ENCODE measurements at places on chromosomes 4 and X. TPM values are rescaled to one million over a fixed set of nuclear protein-coding genes. Genes with fewer than 3 reads are reported as not detected.

Gene DCX
- not detected for total RNA-seq

- DNase-seq = no peak
Measured at GRCh38 chr4:148089624-148090023, 352.6 kb downstream of the NR3C2 start.

Gene SMIM14
- 11.5 TPM for total RNA-seq

DNA sequence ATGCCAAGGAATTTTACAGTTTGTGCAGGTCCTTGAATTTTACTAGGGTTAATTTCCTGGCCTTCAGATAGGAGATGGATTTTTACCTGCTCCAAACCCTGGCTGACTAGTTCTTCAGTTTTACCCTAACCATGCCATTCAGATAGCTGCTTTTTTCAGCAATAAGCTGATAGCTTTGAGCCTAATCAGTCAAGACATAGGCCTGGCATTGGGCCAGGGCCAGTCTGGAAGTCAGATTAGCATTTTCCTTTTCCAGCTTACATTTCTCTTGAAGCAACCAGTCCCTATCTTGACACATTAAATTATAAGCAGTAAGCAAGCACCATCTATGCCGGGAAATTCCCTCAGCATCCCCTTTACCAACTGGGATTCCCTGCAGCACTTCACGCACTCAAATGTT is 177.1 kb downstream of the ADGRA3 start:
- DNase-seq = no peak

GRCh38 chr4:46676364-46676763 is 232.7 kb downstream of the COX7B2 start:
- no peak for DNase-seq

DNA sequence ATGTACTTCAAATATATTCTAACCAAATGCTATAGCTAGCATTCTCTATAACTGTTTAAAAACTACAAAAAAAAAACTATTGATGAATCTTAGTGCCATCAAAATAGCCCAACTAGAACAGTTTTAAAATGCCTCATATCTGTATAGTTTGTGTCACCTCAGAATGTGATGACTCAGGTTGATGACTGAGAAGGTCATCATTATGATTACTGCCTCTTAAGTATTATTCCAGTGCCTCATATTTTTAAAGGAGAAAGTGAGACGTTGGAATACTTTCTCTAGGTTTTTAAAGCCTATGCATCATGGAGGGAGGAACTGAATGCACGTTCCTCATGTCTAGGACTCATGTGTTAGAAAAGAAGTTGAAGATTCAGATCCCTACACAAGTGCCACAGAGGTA is 88.2 kb downstream of the TMA16 start:
- DNase-seq = no peak

DNA sequence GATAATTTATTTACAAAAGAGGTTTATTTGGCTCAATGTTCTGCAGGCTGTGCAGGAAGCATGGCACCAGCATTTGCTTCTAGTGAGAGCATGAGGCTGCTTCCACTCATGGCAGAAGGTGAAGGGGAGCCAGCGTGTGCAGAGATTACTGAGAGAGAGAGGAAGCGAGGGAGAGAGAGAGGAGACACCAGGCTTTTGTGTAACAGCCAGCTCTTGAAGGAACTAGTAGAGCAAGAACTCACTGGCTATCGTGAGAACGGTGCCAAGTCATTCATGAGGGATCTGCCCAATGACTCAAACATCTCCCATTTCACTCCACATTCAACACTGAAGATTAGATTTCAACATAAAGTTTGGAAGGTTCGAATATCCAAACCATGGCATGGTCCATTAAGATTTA is 12.7 kb downstream of the GUCY1A1 start:
- no peak for DNase-seq

- no peak for DNase-seq
Measured at GRCh38 chr4:98716796-98717195, 58.4 kb upstream of the TSPAN5 start.

DNA sequence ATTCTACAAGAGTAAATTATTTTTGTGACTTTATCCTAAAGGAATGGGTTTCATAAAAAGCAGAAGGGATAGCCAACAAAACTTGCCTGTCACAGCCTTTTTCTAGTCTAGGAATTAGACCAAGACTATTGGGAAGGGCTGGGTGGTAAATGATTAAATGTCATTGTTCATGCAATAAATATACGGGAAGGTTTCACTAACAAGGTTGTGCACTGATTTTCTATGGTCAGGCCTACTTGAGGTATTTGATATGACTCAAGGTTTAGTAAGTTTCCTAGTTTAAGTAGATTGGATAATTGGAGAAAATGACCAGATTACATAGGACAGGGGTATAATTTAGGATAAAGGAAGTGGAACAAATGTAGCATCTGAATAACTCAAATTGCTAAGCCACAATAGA is 249.1 kb upstream of the BMP3 start:
- no peak for DNase-seq

DNA sequence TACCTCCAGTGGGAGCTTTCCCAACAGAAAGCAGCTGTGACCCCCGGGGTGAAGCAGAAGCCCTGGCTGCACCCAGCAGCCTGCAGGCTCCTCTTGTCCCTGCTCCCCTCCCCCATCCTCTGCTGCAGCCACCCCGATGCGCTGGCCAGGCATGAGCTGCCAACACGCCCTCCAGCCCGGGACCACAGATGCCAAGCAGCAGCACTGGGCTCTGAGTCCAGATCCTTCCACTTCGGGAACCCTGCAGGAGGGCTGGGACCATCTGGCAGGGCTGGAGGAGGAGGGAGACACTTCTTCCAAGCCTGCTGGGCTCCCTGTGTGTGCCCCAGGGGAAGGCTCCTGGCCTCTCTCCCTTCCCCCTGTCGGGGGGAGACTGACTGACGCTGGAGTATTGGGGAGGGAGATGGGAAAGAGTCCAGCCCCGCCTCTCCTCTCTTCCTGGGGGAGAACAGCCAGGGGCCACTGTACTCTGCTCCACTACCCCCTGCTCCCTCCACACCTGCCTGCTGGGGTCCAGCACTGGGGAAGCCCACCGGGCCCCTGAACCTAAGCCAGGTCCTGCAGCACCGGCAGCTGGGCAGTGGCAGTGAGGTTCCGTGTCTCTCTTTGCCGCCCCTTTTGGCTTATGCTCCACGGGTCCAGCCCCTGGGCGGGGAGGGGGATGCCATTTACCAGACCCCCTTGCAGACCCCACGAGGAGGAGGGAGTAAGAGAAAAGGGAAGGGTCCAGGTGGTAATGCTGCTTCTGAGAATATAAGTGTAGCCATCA is 55.7 kb downstream of the PPP2R2C start:
- no peak for DNase-seq

- DNase-seq = no peak
Measured at GRCh38 chrX:46461660-46462191, 83.5 kb downstream of the ZNF674 start.

DNA sequence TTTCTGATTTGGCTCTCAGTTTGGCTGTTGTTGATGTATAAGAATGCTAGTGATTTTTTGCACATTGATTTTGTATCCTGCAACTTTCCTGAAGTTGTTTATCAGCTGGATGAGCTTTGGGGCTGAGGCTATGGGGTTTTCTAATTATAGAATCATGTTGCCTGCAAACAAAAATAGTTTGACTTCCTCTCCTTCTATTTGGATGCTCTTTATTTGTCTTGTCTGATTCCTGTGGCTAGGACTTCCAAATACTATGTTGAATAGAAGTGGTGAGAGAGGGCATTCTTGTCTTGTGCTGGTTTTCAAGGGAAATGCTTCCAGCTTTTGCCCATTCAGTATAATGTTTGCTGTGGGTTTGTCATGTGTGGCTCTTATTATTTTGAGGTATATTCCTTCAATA is 734.7 kb upstream of the FAM241A start:
- no peak for DNase-seq

GRCh38 chr4:103721251-103721650 is 1.5 kb upstream of the TACR3 start:
- DNase-seq = no peak

- DNase-seq = no peak
Measured at GRCh38 chr4:143232277-143232676, 47.6 kb downstream of the USP38 start.

DNA sequence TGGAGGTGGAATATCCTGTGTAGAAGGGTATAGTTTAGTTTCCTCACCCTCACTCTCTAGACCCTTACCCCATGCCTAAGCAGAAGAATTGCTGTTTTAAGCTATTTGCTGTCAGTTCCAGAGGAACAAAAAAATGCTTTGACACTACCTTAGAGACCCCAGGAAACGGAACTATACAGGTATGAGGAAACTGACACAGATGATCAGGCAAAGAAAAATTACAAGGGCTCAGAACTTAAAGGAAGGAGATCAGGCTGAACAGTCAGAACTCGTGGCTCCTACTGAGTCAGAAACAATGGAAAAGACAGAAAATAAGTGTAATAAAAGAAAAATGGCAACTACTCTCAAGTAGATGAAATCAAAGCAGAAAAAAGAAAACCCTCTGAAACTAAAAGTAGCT is 65.6 kb downstream of the BANK1 start:
- no peak for DNase-seq

Gene DDIT4L
- total RNA-seq = not detected

DNA sequence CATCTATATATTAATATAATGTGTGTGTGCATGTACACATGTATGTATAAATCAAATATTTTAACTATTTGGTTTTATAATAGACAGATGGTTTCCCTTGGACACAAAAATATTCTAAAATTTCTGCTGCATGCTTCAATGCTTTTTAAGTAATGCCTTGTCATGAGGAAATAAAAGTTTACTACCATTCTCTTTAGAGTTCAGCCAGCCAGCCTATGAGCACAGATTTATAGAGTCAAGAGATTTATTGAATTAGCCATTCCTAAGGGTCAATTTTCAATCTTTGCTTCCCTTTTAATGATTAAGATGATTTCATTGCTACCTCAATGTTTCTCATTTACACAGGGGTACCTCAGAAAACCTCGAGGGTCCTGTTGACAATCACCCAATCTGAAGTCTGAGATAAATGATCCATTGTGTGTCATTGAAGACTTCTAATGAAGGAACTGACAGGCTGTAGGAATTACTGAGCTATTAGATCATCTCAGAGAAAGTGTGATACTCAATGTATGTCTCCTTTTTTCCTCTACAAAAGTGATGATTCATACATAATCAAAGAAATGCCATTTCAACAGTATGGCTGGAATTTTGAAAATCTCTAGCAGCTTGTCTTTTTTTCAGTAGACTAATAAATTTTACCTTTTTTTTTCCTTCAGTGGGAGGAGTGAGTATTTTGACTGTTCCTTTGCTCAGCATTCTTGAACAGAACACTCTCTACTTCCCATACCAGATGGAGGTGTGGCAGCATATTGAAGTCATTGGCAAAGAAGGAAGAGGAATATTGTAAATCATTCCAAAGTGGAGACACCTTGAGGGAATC is 222.6 kb upstream of the PCDH18 start:
- DNase-seq = no peak

Gene STARD8
- total RNA-seq = 0.31 TPM

GRCh38 chrX:52422884-52423283 is 54.1 kb downstream of the XAGE2 start:
- no peak for DNase-seq

- DNase-seq = no peak
Measured at GRCh38 chr4:138344851-138345250, 102.7 kb upstream of the SLC7A11 start.

- no peak for DNase-seq
Measured at GRCh38 chrX:53440101-53440500, 5.9 kb upstream of the HSD17B10 start.

Gene ADAMTS3
- total RNA-seq = not detected

Gene MGAT4D
- total RNA-seq = not detected

DNA sequence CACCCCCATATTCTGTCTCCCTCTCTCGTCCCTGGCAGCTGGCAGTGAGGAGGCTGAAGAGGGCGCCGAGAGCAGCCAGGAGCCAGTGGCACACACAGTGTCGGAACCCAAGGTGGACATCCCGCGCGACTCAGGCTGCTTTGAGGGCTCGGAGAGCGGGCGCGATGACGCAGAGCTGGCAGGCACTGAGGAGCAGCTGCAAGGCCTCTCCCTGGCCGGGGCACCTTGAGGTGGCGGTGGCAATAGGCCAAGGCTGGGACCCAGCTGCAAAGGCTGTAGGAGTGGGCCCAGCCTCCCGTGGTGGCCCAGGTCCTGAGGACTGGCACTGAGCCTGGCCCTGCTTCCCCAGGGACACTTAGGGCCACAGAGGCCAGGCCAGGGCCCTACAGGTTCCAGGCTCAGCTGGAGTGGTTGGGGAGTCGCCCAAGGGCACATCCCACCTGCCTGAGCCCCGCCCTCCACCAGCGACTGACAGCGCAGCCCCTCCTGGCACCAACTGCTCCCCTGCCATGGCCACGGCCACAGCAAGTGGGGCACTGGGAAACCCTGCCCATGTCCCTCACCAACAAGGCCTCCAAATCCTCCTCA is 13.9 kb downstream of the SASH3 start:
- DNase-seq = no peak

DNA sequence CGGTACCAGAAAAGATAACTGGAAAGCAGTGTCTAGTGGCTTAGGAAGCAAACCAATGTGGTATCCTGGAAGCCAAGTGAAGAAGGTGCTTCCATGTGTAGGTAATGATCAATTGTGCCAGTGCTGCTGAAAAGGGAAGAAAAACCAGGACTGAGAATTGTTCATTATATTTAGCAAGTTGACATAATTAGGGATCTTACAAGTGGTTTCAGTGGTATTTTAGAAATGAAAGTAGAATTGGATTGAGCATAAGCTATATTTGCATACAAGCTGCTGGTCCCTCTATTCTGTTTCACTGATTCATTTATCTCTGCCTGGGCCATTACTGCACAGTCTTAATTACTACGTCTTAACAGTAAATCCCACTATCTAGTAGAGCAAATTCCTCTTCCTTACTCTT is 32.3 kb downstream of the PRDM8 start:
- DNase-seq = no peak

DNA sequence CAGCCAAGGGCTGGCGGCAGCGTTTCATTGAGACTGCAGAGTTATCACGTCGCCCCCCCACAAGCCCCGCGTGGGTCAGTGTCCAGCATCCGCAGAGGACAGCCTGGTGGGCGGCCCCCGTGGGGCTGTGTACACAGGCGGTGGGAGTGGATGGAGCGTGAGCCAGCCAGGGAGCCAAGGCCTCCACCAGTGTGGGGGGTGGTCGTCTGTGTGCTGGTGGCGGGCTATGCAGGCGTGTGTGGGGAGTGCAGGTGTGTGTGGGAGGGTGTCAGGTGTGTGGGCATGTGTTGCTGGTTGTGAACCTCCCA is 56.5 kb upstream of the NKX1-1 start:
- DNase-seq = no peak

Gene CTAG1B
- total RNA-seq = not detected

DNA sequence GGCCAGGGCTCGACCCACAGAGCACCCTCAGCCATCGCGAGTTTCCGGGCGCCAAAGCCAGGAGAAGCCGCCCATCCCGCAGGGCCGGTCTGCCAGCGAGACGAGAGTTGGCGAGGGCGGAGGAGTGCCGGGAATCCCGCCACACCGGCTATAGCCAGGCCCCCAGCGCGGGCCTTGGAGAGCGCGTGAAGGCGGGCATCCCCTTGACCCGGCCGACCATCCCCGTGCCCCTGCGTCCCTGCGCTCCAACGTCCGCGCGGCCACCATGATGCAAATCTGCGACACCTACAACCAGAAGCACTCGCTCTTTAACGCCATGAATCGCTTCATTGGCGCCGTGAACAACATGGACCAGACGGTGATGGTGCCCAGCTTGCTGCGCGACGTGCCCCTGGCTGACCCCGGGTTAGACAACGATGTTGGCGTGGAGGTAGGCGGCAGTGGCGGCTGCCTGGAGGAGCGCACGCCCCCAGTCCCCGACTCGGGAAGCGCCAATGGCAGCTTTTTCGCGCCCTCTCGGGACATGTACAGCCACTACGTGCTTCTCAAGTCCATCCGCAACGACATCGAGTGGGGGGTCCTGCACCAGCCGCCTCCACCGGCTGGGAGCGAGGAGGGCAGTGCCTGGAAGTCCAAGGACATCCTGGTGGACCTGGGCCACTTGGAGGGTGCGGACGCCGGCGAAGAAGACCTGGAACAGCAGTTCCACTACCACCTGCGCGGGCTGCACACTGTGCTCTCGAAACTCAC is 3.6 kb downstream of the MID1IP1 start:
- peak; percentile 38 for DNase-seq

Gene UGT2B10
- not detected for total RNA-seq

Data from naive thymus-derived CD8-positive, alpha-beta T cell (primary cell).